CD8-positive, alpha-beta memory T cell (primary cell): ENCODE measurements at places on chromosomes 16 and 17.

- DNase-seq, result no peak
Measured at GRCh38 chr17:79949656-79950209, 85.9 kb downstream of the TBC1D16 start.

- DNase-seq, result no peak
Measured at GRCh38 chr17:65931246-65932149, 260.4 kb downstream of the CEP112 start.

GRCh38 chr17:38550661-38551060, 55.1 kb downstream of the SRCIN1 start:
- no peak for DNase-seq

- DNase-seq, result no peak
Measured at GRCh38 chr17:80337195-80337895, 76.7 kb downstream of the RNF213 start.

DNA sequence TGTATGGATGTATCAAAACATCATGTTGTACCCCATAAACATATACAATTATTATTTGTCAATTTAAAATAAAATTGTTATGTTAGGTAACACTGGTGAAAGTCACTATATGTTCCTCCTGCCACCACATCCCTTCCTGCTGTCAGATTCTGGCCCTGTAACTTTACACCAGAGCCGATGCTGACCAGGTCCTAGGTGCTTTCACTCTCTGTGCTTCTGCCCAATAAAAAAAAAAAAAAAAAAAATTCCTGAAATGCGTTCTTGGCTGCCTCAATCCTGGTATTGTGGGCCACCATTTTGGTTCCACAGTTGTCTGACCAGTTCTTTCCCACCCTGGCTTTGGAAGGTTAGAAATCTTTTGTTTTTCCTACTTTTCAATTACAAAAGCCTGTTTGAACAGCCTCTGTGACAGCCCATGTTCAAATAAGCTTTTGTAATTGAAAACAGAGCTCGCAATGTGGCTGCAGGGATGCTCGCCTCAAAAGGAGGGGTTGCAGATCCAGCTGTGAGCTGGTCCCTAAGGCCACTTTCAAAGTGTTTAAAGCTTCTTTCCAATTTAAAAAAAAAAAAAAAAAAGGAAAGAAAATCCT, 831.0 kb upstream of the EEF2KMT start:
- no peak for DNase-seq

DNA sequence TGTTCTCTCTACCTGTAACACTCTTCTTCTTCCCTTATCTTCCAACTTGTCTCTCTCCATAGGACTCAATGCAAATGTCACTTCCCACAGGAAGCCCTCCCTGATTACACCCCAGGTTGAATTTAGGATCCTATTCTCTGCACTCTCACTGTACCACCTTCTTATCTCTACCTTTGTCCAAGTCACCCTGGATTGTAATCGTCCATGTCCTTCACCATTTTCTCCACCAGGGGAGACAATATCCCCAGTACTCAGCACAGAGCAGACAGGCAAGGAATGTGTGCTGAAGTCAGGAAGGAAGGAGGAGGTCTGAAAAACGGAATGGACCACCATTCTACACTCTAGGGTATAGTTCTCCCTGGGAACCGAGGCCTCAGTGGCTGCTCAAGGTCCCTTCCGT, 14.2 kb downstream of the C16orf82 start:
- DNase-seq, result no peak

DNA sequence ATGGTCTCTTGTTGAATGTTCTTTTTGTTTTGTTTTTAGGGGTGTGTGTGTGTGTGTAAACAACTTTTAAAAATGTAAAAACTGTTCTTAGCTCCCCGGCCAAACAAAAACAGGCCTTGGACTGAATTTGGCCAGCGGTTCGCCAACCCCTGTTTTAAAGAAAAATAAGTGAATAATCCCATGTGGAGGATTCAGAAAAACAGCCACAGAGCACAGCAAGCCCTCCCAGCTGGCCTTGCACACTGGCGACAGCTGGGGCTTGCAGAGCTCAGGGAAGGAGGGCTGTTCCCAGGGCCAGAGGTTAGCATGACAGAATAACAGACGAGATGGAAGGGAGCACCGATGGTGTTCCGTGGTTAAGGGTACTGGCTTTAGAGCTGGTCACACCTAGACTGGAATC, 39.0 kb downstream of the EMP2 start:
- DNase-seq, result no peak

GRCh38 chr16:89200850-89201411, 594 bp upstream of the SLC22A31 start:
- DNase-seq, result no peak

GRCh38 chr16:24977678-24978075, 37.5 kb downstream of the ARHGAP17 start:
- no peak for DNase-seq

DNA sequence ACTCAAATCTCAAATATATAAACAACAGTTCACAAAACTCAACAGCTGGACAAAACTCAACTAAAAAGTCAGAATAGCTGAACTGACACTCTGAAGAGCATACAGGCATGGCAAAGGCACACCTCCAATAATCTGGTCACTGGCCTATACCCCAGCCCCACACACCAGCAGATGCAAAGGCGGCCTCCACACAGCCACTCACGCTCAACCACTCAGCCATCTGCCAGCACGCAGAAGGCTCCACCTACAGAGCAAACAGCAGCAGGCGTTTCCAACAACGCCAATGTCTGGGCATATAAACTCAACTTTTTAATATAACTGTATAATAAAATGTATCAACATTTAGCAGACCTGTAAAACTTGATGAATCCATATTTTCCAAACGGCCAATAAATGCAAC, 17.2 kb downstream of the USP7 start:
- DNase-seq, result no peak

- DNase-seq, result no peak
Measured at GRCh38 chr17:64739316-64740058, 77.4 kb upstream of the SMURF2 start.

- no peak for DNase-seq
Measured at GRCh38 chr17:60887614-60888028, 210.0 kb downstream of the BCAS3 start.

- no peak for DNase-seq
Measured at GRCh38 chr17:56486732-56487131, 106.8 kb upstream of the NOG start.

- no peak for DNase-seq
Measured at GRCh38 chr16:86368261-86368660, 142.1 kb upstream of the FOXF1 start.

- DNase-seq, result no peak
Measured at GRCh38 chr17:78240012-78240655, 8.7 kb downstream of the TMEM235 start.

GRCh38 chr16:76943921-76944320, 247.1 kb upstream of the MON1B start:
- DNase-seq, result no peak

GRCh38 chr16:23480257-23480656, 27.3 kb upstream of the COG7 start:
- DNase-seq, result no peak

DNA sequence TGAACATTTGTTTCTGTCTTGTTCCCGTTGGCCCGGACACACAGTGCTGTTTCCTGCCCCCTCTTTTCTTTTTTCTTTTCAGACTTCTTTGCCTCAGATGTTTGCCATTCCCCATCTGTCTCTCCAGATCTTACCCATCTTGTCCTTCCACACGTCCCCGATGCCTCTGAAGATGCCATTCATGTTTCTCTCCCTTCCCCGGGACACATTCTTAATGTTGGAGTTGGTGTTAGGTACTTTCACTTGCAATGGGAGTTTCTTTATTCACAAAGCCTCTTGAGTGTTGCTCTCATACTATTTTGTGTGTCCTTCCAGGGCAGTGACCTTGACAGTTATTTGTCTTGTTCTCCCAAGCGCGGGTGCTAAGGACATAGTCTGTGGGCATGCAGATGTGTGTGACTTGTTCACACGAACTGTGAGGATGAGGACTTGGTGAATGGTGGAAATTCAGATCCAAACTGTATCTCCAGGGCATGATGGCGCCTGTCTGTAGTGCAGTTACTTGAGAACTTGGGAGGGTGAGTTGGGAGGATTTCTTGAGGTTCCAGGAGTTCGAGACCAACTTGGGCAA, 8.3 kb downstream of the SEC14L1 start:
- DNase-seq, result no peak

DNA sequence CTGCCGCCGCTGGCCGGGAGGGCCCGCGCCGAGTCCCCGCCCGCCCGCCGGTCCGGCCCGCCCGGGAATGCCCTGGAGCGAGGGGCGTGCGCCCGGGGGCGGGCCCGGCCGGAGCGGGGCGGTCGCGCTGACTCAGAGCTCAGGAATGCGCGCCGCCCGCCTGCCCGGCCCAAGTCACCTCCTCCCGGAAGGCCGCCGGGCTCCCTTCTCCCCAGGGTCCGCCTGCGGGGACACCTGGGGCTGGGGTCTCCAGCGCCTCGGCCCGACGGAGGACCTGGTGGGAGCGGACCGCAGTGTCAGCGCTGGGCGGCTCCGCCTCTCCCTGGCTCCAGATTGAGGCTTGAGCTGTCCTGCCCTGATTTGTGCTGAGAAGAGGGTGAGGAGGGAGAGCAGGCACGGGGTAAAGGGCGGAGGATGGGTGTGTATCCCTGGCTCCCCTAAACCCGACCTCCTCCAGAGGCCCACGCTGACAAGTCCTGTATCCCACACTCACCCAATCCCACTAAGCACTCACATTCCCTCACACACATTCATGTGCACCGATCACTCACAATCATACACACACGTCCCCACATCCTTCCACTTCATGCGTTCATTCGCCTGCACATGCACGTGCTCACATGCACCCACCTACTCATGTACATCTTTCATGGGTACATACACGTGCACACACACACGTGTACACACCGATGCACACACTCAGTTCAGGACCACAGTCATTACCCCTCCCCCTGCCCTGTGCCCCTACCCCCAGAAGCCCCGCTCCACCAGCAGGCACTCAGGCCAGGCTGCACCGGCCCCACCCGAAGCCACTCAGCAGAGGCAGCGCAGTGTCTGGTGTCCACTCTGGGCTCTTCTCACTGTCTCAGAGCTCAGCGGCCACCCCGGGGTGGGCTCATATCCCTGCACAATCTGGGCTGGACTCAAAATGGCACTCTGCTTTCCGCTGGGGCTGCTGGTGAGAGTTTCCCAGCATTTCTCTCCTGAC, at the start of gene RHBDF1:
RHBDF1 (minus strand) TSS at position 71 of the 988 bp plus-strand sequence. CDS start 7,616 bp downstream, outside the sequence.
- DNase-seq, result no peak

- no peak for DNase-seq
Measured at GRCh38 chr17:5361426-5361825, 58.0 kb downstream of the NUP88 start.

DNA sequence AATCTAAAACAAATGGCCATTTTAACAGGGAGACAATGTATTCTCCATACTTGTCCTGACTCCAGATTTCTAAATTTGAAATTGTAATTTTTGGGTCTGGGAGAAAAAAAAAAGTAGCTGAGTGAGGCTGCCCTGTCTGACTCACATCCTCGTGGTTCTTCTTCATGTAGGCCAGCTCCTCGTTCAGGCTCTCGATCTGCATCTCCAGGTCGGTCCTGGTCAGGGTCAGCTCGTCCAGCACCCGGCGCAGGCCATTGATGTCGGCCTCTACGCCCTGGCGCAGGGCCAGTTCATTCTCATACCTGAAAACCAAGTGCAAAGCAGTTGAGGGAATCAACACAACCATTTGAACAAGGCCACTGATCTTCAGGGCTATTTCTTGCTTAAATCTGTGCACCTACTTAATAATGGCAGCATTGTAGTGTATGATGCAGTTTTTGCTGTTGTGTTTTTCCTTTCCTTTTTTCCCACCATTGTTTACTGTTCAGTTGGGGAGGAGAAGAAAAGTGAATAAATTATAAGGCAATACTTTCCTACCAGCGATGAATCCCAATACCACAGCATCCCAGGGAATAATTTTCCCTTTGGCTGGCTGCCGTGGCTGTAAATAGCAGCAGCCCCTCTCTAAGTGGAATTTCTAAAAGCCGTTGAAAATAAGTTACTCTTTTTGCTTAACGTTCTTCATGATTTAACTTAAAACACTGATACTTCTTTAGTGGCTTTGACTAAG, 2.2 kb downstream of the KRT12 start:
- DNase-seq, result no peak

GRCh38 chr16:27028591-27029110, 38.1 kb upstream of the C16orf82 start:
- no peak for DNase-seq

DNA sequence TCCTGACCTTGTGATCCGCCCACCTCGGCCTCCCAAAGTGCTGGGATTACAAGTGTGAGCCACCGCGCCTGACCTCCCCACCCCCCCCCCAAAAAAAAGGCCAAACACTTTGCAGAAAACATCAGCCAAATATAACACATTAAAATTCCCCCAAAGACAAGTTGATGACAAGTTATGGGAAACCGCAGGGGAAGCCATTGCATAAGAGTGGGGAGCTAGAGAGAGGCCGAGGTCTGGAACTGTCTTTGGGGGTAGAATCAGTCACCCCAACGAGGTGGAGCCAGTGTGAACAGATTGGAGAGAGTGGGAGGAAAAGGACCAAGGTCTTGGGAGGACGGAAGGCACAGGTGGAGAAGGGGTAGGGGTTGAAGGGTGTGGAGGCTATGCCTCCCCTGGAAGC, 2.8 kb downstream of the DRC3 start:
- no peak for DNase-seq

- DNase-seq, result peak; percentile 81
Measured at GRCh38 chr17:39926588-39927100, 757 bp downstream of the ORMDL3 start.

GRCh38 chr16:68343137-68343536, 32.3 kb downstream of the PRMT7 start:
- no peak for DNase-seq

DNA sequence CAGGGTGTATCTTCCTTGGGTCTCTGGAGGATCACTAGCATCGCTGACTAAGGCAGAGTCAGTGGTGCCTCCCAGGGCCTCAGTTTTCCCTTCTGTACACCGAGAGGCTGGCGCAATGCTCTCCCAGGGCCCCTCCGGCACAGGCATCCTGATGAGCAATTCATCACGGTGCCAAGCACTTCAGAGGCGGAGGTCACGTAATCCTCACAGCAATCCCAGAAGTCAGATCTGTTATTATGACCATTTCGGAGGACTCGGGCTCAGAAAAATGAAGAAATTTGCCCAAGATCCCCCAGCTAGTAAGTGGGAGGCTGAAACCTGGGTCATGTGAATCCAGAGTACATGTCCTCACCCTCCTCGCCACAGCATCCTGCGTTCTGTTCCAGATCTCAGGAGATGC, 46.5 kb downstream of the AIPL1 start:
- DNase-seq, result no peak

GRCh38 chr17:72472106-72472505, 351.3 kb downstream of the SOX9 start:
- DNase-seq, result no peak

GRCh38 chr16:15610369-15610871, 32.5 kb downstream of the MARF1 start:
- no peak for DNase-seq

- no peak for DNase-seq
Measured at GRCh38 chr17:40341808-40342503, 22.6 kb downstream of the GJD3 start.

- no peak for DNase-seq
Measured at GRCh38 chr16:58256108-58256507, 38.7 kb downstream of the PRSS54 start.

- no peak for DNase-seq
Measured at GRCh38 chr16:1245452-1246020, 5.0 kb downstream of the TPSAB1 start.
